Temporal lobe (tissue), 4 donors: ENCODE measurements at places on chromosomes 7 and 10. TPM values are rescaled to one million over a fixed set of nuclear protein-coding genes. Genes with fewer than 3 reads are reported as not detected.

Gene RBM20
- total RNA-seq, result 0.74 TPM

Gene GFRA1
- 8.6 TPM for total RNA-seq

Gene NYAP1
- 29.7 TPM for total RNA-seq

Gene CYP3A7
- not detected for total RNA-seq

Gene HOXA11
- total RNA-seq, result not detected

Gene PODXL
- total RNA-seq, result 21.6 TPM
